ENCODE measurements at places on chromosomes 4 and X. TPM values are rescaled to one million over a fixed set of nuclear protein-coding genes. Genes with fewer than 3 reads are reported as not detected.

The SMR3B gene
- total RNA-seq = not detected

The DSPP gene
- total RNA-seq = not detected

The FRG1 gene
- total RNA-seq = 25.2 TPM

The ASB9 gene
- total RNA-seq = 1.2 TPM

The GIMD1 gene
- total RNA-seq = not detected

The GPC4 gene
- 5.9 TPM for total RNA-seq

The CD99 gene
- total RNA-seq = 238 TPM

The UNC5C gene
- total RNA-seq = not detected

The CLIC2 gene
- total RNA-seq = 0.59 TPM

The MTMR8 gene
- not detected for total RNA-seq

The TECRL gene
- not detected for total RNA-seq

The WDR17 gene
- 2.7 TPM for total RNA-seq

The CPZ gene
- 30.3 TPM for total RNA-seq

The STAP1 gene
- total RNA-seq = not detected

The ITM2A gene
- total RNA-seq = not detected

The NHS gene
- 1.4 TPM for total RNA-seq

The RPL39 gene
- 8,365 TPM for total RNA-seq

The TASL gene
- not detected for total RNA-seq

The ITIH6 gene
- not detected for total RNA-seq

The GPR34 gene
- total RNA-seq = under 0.01 TPM

The IL1RAPL1 gene
- total RNA-seq = 9.0 TPM

The MAGEE1 gene
- total RNA-seq = 0.89 TPM

The PNPLA4 gene
- total RNA-seq = 7.6 TPM

Data from smooth muscle cell of the umbilical artery (primary cell).